ENCODE measurements at places on chromosomes 5 and 9. TPM values are rescaled to one million over a fixed set of nuclear protein-coding genes. Genes with fewer than 3 reads are reported as not detected.

DOCK2 gene
- total RNA-seq, result 3.5 TPM

CKMT2 gene
- not detected for total RNA-seq

CSF1R gene
- total RNA-seq, result 0.33 TPM

NUTM2G gene
- total RNA-seq, result not detected

FGF10 gene
- total RNA-seq, result not detected

IL13 gene
- total RNA-seq, result not detected

RLN2 gene
- 0.21 TPM for total RNA-seq
